ENCODE measurements at places on chromosomes 3 and 15.

DNA sequence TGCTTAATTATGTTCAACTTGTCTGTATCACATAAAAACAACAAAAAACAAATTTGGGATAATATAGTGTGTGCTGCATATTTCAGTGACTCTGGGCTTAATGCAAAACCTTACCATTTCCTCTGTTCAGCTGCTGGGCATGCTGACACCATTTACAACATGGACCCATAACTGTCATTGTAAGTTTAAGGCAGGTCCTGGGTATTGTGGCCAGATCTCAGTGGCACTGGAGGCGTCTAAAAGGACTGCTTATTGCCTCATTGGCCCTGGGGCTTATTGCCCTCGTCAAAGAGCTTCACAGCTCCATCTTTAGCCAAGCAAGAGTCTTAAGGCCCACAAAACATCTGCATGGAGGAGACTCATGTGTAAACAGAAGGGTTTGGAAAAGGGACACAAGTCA is 390.2 kb downstream of the NR2F2 start:
- no peak for DNase-seq

GRCh38 chr15:85021409-85021808 is 39.8 kb downstream of the PDE8A start:
- DNase-seq = no peak

DNA sequence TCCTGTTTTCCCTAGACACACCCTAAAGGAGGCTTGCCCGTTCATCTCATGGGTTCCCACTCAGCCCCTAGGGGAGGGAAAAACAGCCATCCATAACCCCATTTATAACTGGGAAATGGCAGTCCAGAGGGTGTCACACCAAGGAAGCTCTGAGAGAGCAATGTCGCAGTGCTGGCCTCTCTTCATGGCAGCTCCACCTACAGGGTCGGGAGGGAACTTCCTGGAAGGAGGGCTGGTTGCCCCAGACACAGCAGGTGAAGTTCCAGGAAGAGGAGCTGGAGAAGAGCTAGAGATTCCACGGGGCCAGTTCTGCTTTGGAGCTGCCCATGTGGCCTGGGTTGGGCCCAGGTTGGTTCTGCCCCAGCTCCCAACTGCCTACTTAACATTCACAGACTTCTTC is 22.3 kb upstream of the LINGO1 start:
- no peak for DNase-seq

DNA sequence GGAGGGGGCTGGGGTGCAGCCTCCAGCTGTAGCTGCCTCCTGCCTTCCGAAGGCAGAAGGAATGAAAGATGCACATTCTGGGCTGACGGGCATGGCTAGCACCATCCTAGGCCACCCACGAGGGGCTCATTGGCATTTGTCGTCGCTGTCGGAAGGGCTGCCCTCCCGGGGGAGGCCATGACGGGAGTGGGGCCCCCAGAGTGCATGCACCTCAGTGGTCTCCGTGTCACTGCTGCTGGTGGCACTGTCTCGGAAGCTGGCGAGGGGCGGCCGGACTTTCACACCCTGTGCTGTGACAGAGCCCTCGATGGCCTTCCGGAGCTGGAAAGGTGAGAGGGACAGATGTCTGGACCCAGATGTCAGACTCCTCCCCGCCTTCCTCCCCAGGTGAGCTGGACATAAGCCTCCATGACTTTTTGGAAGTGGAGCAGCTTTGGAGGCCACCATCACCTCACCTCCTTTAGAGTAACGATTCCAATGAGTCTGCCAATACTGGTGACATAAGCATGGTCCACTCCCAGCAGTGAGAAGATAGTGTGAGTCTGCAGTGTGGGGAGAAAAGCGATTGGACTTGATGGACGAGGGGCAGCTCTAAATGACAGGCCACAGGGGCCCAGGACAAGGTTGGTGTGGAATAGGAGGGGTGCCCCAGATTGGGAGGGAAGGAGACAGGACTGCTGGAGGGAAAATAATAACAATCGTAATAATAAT is 9.2 kb downstream of the FAM131A start:
- no peak for DNase-seq

DNA sequence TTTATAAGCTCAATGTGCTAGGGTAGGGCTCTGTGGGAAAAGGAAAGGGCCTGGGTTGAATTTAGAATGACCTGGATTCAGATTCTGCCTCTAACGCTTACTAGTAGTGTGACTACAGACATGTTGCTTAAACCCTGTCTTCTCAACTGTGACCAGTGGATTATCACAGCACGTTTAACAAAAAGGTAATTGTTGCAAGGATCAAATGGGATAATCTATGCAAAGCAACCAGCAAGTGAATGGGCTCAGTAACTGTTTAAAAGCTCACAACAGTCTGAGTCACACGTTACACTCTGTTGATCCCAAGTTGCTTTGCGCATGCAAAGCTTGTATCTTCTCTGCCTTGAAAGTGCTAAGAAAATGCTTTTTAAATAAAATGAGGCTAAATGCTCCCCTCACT is 236.5 kb downstream of the IL20RB start:
- DNase-seq = no peak

GRCh38 chr15:83106994-83107840 is at the start of gene TM6SF1:
TSS of gene TM6SF1 (plus strand) at chr15:83107645. CDS start at chr15:83107681, 36 bp downstream.
- DNase-seq = no peak

GRCh38 chr3:151875759-151876158 is 2.3 kb downstream of the SUCNR1 start:
- DNase-seq = no peak

DNA sequence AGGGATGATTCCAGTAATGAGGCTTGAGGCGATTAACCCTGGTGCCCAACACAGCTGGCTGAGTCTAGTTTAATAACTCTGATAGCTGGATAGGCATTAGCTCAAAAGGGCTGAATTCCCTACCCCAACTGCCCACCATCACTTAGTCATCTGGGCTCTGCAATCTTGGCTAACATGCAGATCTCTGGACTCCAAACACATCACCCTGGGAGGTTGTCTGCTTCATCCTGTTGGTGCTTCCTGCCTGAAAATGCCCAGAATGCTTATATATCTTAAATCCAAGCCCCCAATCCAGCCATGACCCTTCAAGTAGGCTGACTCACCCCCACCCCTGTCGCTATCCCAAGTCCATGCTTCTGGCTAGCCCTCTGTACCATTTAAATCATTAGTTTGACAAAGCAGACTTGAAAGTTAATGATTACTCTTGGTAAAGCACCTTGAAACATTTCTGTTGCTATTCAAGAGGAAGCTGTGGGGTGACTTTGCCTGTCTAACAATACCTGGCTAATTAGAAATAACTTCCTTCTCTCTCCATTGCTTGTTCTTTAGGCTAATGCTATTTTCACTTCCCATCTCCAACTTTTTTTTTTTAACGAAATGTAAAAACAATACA is 107.0 kb upstream of the RORA start:
- no peak for DNase-seq

GRCh38 chr3:101588616-101589015 is 14.6 kb downstream of the PCNP start:
- no peak for DNase-seq

DNA sequence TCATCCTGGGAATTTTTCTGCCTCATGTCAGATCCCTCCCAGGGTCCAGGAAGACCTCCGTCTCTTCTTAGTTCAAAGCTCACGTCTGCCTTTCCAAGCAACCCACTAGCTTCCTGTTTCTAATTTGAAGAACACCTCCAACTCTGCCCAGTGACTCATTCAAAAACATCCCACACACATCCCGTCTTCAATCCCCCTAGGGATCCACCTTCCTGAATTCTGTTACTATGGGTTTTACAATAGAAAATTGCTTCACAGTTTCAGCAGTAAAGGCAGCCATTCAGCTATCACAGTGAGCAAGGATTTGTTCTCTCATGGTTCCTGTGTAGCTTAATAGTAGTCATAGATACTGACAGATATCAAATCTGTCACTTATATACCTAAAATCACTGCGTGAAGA is 308.3 kb upstream of the CCDC54 start:
- DNase-seq = no peak

GRCh38 chr3:188315553-188315952 is 161.6 kb downstream of the LPP start:
- no peak for DNase-seq

DNA sequence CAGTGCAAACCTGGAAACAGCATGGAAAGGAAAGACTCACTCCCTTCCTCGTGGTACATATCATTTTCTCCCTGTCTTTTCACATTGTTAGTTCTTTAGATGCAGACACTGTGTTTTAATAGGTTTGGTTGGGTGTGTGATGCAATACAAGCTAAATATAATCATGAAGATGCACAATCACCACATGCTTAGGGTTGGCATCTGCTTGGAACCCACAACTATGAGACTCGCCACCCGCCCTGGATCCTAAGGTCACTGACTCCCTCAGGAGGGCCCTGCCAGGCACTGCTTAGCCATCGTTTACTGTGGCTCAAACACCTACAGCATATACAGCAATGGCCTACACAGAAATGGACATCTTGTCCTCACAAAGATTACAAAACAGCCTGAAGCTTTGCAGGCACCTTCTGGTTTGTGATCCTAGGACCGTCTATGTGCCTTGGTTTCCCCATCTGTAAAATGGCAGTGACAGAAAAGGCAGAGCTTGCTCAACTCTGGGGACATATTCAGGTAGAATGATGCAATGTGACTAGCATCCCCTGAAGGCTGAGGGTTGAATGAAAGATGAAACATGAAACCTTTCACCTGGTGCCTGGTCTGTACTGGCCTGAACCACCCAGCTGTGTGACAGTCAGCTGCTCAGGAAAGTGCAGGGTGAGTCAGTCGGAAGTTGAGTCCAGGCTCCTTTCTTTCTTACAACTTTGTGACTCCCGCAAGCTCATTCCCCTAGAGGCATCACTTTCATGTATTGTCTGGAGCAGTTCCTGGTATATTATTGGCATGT is 123.6 kb upstream of the PFN2 start:
- no peak for DNase-seq

DNA sequence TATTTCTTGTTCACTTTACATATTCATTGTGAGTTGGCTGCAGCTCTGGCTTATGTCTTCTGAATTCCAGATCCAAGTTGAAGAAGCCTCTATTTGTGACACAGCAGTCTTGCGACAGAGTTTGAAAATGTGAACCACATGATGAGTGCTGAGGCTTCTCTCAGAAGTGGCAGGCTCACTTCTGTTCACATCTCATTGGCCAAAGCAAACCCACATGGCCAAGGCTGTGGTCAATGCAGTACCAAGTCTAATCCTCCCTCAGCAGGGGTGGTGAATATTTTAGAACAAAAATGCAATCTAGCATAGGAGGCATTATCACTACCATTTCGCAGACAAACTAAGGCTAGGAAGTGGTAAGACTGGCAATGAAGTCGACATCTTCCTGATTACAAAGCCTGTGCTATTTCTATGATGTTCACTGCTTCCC is 45.2 kb downstream of the CDCP1 start:
- no peak for DNase-seq

GRCh38 chr3:71466483-71466882 is 117.0 kb downstream of the FOXP1 start:
- no peak for DNase-seq

- DNase-seq = peak; percentile 37
Observed at GRCh38 chr15:62254137-62254934, 89.3 kb upstream of the C2CD4B start.

- no peak for DNase-seq
Observed at GRCh38 chr3:72891053-72891855, 3.4 kb downstream of the GXYLT2 start.

DNA sequence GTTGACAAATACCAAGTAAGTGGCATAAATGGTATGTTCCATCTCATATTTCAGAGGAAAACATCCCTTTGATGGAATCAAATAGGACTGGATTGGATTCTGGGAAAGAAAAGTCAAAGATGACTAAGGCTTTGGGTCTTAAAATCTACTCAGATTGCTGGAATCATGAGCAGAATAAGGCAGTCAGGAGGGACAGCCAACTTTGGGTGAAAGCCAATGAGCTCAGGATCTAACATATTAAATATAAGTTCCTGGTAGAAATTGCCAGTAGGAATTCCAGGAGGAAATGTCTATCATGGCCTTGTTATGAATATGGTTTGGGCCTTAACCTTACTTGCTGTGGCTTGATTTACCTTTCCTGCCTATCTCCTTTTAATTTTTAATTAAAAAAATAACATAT is 55.3 kb downstream of the ISL2 start:
- DNase-seq = no peak

- no peak for DNase-seq
Observed at GRCh38 chr3:10417847-10418246, 87.5 kb downstream of the ATP2B2 start.

- DNase-seq = no peak
Observed at GRCh38 chr3:14156843-14157561, 21.4 kb downstream of the XPC start.

GRCh38 chr3:118968111-118968510 is 66.5 kb downstream of the IGSF11 start:
- DNase-seq = no peak

DNA sequence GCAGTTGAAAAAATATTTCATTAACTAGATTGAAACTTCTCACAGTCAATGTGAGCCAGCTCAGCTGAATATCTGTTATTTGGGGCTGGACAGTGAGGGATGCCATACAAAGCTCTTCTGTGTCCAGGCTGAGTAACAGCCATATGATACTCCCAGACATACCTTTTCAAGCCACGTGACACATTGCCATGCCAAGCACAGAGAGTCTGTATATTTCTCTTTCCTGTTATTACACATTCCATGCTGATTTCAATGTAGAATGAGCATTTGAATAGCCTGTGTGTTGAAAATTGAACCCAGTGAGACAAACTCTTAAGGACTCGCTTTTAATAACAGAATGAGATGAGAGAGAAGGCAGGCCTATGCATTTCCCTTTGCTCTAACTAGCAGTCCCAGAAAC is 334.7 kb upstream of the RASGRP1 start:
- no peak for DNase-seq

DNA sequence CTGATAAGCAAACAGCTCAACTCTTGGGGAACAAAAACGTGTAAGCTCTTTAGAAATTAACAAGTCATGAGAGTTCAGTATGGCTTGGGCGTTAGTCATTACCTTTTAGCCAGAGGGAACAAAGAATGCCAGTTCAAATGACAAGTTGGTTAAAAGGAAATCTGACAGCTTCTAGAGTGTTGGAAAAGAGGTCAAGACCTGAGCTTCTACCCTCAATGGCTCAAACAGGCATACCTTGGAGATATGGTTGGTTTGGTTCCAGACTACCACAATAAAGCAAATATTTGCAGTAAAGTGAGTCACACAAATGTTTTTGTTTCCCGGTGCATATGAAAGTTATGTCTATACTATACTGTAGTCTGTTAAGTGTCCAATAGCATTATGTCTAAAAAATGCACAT is 136.1 kb downstream of the CACNA1D start:
- DNase-seq = no peak

GRCh38 chr15:74988007-74988800 is 7.2 kb upstream of the SCAMP5 start:
- no peak for DNase-seq

- DNase-seq = no peak
Observed at GRCh38 chr3:141807277-141808033, 44.2 kb downstream of the GRK7 start.

DNA sequence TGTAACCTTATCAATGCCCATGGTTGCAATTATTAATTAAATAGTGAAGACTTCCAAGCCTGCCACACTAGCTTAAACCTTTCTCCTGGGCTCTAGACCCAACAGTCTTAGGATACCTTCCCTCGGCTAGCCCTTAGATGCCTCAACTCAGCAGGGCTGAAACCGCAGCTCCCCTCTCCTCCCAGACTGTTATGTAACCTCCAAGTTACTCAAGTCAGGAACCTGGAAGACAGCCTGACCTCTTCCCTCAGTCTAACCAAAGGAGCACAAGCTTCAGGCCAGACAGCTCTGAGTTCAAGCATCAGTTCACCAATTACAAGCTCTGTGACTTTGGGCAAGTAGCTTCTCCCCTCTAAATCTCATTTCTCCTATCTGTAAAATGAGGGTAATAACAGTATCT is 70.5 kb upstream of the HACD2 start:
- no peak for DNase-seq
